RKO (cell line): ENCODE measurements at places on chromosomes 1 and 21.

GRCh38 chr1:1420654-1421141 is 378 bp downstream of the ANKRD65 start:
- DNase-seq: no peak

DNA sequence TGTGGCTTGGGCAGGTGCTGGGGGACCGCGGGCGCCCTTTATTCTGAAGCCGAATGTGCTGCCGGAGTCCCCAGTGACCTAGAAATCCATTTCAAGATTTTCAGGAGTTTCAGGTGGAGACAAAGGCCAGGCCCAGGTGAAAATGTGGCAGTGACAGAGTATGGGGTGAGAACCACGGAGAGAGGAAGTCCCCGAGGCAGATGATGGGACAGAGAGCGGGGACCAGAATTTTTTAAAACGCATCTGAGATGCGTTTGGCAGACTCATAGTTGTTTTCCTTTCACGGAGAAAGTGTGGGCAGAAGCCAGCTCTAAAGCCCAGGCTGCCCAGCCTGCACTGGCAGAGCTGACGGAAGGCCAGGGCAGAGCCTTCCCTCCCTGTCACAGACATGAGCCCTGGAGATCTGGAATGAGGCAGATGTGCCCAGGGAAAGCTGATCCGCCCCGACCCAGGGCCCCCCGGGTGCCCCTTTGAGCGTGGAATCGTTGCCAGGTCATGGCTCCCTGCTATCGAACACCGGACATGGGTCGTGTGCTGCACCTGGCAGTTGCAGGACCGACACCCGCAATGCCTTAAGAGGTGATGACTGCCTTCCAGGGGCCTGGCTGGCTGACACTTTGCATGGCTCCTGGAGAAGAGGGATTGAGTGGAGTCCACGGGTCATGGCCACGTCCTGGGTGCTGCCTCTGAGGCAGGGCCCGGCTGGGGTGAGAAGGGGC is 6.5 kb upstream of the SLX9 start:
- DNase-seq: no peak

- no peak for DNase-seq
These were observed 208.7 kb upstream of the DPYD start for GRCh38 chr1:98129491-98129890.

GRCh38 chr1:44812822-44813543 is 4.7 kb downstream of the BTBD19 start:
- DNase-seq: no peak

DNA sequence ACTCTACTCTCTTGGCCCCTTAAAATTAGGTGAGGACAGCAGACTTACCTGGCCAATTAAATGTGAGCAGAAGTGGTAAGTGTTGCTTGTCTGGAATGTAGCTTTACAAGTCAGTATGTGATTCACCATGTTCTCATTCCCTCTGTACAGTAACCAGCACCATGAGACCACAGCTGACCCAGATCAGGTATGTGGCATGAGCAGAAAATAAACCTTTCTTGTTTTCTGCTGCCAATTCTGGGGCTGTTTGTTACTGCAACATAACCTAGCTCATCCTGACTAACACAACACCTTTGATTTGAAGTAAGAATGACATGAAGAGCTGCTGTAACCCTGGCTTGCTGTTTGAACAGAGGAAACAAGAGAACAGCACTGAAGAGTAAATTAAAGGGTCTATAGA is 24.9 kb downstream of the ITPKB start:
- DNase-seq: peak; percentile 17

DNA sequence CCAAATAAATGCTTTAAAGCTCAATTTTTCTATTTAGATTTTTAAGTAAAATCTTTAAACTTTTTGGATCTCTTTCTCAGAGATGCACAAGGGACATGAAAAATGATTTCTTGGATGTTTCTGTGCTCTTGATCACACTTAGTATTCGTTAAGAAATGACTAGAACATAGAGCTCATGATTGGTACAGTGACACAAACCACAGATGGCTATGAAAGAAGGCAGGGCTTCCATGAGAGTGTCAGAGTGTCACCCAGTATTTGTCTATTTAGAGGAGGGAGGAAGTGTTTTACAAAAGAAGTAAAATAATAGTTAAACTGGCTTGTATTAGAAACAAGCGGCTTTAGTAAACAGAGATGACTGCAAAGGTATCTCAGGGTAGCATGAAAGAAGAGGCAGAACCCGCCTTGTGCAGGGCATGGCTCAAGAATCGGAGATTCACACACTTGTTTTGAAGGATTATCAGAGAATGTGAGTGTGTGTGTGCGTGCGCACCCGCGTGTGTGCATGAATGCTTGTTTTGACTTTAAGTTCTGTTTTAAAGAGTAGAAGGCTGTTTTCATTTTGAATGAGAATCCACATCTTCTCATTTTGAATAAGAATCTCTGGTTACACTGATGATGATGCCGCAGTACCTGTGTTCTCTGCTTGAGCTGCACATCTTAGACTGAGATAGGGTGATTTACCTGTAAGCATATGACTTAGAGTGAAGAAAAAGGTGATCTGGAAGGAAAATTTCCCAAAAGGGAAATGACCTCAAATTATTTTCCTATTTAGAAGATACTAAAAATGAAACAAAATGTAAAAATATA is 82.1 kb downstream of the VPS26C start:
- DNase-seq: no peak

DNA sequence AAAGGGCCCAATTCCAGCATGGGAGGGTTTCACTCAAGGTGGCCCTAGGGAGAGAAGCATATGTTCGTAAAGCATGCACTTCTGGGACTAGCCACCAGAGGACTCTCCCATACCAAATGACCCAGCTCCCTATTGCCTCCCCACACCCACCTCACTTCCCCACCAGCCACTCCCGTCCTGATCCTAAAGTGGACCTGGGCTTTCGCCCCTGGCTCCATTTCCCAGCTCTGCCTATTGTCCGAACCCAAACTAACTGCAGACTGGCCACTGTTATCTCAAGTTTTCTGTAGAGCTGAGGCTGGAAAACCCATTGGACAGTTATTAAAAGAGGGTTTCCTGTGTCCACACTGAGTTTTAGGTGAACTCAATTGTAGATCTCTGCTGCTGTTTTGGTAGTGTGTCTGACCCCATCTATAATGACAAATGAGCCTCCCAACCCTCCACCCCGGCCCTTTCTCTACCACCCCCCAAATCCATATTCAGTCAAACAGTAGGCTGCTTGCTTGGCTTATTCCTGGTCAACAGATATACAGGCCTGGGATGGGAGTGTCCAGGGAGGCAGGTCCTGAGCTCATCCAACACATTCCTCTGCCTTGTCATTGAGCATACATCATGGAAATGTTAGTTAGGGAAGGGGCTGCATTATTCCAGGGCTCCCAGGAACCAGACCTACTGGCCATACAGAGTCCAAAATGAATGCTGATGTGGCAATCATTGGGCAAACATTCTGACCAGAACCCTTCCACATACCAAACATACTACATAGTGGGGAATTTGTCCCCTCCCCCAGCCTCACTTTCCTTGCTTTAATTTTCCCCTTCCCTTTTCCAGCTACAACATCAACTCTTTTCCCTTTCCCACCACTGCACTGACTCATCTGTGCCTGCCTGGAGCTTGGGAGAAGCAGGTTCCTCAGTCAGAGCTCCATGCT is 59.2 kb downstream of the ABCA4 start:
- peak; percentile 53 for DNase-seq

DNA sequence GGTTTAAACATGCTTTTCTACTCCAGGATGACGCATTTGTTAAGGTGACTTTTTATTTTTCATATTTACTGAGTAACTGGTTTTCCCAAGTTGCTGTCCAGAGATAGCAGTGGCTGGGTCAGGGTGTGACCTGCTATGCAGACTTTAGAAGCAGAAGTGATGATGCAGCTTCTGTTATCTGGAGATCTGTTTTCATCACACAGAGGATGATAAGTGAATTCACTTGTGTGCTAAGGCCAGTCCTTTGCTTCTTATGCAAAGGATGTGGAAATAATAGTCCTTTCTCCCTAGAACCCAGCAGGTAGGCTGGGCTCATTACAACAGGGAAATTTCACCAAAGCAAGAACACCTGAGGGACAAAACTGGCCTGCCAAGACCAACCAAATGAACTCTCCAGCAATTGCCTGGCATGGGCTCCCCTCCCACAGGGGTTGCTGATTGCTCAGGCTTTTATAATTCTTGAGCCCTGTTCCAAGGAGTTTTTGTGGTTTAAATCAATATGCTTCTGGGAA is 97.8 kb upstream of the LPGAT1 start:
- no peak for DNase-seq

- no peak for DNase-seq
These were observed 16.5 kb downstream of the LHX4 start for GRCh38 chr1:180246579-180246978.

- no peak for DNase-seq
These were observed 81.3 kb downstream of the MAST2 start for GRCh38 chr1:45884700-45885099.

DNA sequence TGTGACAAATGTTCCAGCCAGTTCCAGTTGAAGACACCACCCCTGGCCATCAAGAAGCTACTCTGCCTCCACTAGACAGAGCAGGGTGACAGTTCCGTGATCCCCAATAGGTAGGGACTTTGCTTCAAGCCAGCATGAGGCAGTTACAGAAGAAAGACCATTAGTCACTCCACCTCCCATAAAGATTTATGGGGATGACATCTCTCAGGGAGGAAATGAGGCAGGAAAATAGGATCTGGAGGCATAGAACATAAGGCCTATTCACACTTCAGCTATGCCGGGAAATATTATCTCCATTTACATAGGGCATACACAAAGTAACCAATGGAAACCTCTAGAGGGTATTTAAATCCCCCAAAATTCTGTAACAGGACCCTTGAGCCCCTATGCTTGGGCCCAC is 3.5 kb upstream of the GBP7 start:
- peak; percentile 53 for DNase-seq

DNA sequence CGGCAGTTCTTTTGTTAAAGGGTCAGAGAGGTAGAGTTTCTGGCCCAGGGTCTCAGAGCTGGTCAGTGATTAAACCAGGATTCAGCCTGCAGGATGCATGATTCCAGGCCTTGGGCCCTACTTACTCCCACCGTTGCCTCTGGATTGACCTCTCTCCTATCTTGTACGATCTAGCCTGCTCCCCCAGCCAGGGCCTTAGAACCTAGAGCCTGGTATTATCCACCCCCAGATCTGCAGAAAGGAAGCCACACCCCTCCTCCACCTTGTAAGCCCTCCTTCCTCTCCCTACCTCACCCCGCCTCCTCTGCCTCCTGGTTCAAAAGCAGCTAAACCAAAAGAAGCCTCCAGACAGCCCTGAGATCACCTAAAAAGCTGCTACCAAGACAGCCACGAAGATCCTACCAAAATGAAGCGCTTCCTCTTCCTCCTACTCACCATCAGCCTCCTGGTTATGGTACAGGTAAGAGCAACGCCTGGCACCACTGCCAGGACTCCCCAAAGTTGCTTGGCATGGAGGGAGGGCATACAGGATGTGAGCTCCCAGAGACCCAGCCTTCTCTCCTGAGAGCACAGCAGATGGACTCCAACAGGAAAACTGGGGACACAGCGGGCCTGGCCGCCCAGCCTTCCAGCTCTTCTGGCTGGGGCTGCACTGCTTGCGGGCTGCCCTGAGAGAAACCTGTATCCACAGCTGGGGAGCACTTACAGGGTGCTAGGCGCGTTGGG is at the start of gene CD52:
Gene CD52, plus strand, starts transcription at position 347 of the 726 bp plus-strand sequence. Its CDS starts 60 bp downstream, at position 407.
- DNase-seq: no peak

- no peak for DNase-seq
These were observed 11.9 kb downstream of the LRRC3 start for GRCh38 chr21:44466996-44467858.

DNA sequence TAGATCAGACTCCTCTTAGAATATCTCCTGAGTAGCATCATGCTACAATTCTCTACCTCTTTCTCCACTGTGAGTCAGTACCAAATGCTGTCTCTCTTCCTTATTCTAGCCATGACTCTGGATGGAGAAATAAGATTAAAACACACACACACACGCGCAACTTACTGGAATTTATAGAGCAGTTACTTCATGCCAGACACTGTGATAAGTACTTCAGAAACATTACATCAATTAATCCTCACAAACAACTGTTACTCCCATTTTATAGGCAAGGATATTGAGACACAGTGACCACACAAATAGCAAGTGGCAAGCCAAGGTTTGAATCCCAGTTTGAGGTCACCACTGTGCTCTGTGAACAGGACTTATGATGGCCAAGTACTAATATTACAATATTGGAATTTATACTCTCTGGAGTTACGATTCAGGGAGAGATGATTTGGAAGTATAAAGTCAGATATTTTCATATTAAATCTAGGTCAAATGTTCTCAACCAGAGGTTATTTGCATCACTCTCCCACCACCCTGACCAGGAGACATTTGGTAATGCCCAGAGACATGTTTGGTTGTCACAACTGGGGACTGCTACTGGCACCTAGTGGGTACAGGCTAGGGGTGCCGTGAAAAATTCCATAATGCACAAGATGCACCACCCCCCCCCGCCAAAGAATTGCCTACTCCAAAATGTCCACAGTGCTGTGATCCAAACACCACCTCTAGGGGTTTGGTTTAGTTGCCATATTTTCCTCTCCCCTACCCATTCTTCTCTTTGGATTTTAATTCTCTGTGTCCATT is 221.6 kb downstream of the LTN1 start:
- DNase-seq: no peak

DNA sequence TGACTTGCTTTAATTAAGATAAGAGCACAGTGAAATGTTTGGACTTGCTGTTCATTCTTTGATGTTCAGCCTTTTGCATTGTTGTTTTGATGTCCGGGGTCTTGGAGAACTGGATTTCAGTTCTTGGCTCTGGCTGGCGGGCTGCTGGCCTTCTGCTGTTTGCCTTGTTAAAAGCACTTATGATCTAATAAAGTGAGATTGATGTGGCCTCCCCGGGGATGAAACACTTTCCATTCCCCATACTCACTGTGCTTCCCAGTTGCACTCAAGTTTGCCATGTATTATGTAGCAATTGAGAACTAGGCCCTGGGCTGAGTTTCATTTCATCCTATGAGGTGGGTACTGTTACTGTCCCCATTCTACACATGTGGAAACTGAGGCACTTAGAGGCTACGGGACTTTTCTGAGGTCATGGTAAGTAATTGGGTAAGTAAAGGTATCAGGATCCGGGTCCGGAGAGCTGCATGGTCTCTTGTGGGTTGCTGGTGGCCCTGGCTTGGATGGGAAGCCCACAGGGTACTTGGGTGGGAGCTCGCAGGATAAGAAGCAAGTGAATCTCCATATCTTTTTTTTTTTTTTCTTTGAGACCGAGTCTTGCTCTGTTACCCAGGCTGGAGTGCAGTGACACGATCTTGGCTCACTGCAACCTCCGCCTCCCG is 127.7 kb upstream of the ZBTB40 start:
- DNase-seq: no peak

DNA sequence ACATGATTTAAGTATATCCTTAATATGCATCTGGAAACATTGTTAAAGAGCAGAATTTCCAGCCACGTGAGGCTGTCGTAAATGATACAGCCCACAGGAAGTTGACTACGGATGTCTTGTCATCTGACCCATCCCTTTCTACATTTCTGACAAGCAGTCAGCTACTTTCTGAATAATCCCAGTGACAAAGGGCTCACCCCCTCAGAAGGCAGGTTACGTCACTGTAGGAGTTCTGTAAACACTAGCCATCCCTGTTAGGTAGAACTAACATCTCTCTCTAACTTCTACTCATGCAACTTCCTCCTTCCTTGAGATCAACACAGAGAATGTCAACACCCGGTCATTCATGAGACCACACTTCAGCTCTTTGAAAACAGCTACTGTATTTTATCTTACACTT is 259.2 kb downstream of the GREM2 start:
- DNase-seq: no peak

- DNase-seq: no peak
These were observed 180.6 kb upstream of the EDN2 start for GRCh38 chr1:41664861-41665640.

GRCh38 chr1:106534612-106535011 is 521.9 kb upstream of the PRMT6 start:
- DNase-seq: peak; percentile 46

GRCh38 chr1:93822730-93823425 is 56.1 kb downstream of the DNTTIP2 start:
- no peak for DNase-seq
